ENCODE measurements at places on chromosomes 16 and 17. TPM values are rescaled to one million over a fixed set of nuclear protein-coding genes. Genes with fewer than 3 reads are reported as not detected.

ZFPM1 gene
- total RNA-seq, result 1.7 TPM

KCNJ12 gene
- total RNA-seq, result 3.6 TPM

GPR139 gene
- total RNA-seq, result not detected

SBK1 gene
- 0.24 TPM for total RNA-seq

CRHR1 gene
- total RNA-seq, result 3.9 TPM

HBM gene
- 257 TPM for total RNA-seq

DNA sequence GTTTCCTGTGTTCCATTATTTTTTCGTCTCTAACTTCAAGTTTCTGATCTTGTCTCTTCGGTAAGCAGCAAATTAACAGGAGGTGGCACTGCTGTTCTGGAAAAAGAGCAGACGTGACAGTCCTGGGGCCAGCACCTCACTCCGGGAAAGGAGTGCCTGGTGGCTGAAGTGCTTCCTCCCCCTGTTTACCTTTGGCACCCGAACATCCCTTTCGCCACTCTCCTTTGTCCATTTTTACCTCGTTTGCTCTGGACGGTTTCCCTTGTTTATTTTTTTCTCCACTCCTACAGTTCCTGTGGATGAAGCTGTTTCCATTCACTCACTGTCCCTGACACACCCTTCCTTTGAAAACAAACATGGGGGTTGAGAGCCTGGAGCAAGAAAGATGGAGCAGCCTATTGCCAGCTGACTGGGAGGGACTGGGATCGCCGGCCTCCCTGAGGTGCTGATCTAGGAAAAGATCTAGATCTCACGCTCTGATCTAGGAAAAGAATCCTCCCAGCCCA is 12.6 kb downstream of the SAP30BP start:
- no peak for DNase-seq

DNA sequence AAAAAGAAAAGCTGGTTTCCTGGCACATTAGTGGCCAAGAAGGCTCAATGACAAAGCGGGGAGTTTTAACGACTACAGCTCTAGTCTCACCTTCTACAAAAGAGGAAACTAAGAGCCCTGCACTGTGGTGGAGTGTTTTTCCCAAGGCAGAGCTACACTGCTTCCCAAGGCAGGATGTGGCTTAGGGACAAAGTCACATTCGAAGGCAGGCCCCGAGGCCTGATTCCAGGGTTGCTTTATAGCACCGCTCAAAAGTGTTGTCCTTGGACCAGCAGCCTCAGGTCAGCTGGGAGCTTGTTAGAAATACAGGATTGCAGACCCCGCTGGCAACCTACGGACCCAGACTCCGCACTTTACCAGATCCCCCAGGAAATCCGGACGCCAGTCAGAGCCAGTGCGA is 23.8 kb downstream of the TMEM92 start:
- no peak for DNase-seq

DNA sequence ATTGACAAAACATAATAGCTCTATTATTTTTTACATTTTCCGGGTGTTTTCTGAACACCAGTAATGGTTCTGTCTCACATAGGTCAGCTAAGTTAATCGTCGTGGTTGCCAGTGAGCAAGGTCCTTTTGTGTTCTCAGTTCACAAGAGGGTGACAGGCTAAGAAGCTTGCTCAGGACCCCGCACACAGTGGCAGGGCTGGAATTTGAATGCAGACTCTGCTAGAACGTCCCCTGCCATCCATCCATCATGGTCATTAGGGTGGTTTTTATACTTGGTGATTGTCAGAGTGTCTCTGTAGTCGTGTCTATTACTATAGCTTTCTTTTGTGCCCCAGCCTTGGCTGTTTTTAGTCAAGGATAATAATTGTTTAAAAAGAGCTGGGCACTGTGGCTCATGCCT is 176.2 kb downstream of the SNX29 start:
- no peak for DNase-seq

DNA sequence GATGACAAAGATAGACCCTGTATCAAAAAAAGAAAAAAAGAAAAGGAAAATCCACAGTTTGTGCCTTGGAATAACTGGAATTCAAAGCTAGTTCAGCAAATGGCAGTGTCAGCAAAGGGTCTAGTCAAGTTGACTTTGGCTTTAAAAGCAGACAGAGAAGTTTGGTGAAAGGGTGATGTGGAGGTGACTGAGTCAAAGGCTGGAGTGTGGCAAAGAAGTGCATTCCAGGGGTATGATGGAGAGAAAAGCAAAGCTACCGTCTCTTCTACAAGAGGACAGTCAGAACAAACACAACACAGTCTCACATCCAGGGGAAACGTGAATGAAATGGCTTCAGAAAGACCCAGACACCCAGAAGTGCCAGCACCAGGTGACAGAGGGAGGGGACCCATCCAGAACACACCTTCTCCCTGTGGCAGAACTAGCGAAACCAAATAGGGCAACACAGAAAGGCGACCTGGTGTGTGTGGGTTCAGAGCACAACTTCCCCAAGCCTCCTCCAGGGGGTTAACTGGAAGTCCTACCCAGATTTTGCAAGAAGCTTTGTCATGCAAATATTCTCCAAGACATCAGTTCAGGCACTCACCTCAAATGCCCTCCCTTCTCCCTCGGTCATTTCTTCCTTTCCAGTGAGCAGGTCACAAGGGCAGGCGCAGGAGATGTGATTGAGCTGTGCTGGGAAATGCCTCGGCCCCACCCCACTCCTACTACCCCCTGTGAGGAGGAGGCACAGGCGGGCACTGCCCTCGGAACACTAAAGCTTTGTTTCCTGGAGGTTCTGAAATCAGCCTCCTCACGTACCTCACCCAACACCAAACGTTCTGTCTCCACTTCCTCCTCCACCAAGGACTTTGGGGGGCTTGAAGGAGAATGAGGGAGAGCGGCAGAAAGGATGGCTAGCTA is 481.9 kb downstream of the SOX9 start:
- DNase-seq, result no peak

DNA sequence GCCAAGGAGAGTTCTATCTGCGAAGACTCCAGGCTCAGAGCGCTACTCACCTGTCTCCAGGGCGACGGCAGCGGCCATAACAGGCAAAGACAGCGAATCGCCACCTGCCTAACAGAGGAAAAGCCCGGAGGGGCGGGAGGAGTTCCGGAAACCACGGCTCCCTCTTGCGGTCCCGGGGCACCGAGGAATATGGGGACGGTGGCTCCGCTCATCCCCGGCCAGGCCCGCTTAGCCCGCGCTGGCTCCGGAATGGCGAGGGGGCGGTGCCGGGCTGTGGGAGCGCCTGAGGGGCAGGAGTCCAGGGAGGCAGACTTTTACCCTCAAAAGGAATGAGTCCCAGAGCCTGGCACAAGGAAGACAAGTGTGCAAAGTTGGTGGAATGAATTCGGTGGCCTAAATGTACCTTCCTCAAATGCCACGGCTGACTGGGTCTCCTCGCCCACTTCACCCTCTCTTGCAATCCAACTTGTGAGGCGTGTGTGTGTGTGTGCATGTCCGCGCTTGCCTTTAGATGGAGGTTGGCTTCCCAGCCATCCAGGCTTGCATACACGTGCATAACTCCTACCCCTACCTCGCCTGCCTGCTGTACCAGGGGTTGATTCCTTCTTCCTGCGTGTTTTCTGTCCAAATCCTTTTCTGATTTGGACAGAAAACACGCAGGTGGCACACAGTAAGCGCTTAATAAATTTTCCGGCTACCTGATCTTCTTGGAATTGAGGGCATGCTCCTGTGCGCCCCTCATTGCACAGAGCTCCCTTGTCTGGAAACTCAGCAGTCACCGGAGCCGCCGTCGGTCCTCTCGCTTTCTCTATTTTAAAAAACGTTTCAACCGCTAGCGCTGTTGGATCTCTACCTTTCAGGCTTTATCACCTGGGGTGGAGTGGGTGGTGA is 3.5 kb downstream of the C17orf100 start:
- peak; percentile 38 for DNase-seq

GRCh38 chr17:50938821-50939541 is 72.8 kb upstream of the TOB1 start:
- DNase-seq, result no peak

DNA sequence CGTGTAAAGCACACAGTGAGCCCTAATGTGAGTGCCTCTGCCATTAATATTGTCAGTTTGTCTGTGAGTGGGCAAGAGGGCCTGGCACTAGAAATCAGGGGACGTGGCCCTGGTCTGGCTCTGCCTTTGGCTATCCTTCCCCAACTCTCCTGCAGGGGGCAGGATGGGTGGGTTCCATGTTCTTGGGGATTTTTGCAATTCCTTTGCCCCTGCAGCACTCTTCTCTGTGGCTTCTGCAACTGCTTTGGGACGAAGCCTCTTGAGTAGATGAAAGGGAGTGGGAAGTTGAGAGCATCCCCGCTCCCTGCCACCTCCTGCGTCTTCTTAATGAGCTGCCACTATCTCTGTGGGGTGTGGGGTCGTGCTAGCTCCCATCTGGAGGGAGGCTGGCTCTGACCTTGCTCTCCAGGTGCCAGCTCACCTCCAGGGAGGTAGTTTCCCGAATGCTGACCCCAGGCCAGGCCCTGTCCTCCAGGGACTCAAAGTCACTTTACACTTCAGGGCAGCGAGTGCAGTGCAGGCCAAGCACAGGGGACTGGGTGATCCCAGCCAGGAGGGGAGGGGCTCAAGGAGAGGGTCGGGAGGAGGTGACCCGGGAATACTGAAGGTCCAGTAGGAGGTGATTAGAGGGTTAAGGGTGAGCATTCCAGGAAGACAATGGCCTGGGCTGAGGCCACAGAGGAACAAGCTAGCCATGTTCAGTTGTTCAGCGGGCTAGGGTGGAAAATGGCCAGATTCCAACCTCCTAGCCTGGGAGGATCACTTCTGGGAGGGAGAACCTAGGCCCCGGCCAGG is 121.0 kb upstream of the NLRP1 start:
- no peak for DNase-seq

- no peak for DNase-seq
Observed at GRCh38 chr17:82195675-82196672, 16.7 kb downstream of the CCDC57 start.

GRCh38 chr16:30941600-30942425 is 7.1 kb upstream of the ORAI3 start:
- peak; percentile 66 for DNase-seq

GRCh38 chr16:81035975-81036750 is 521 bp downstream of the ATMIN start:
- peak; percentile 10 for DNase-seq

DNA sequence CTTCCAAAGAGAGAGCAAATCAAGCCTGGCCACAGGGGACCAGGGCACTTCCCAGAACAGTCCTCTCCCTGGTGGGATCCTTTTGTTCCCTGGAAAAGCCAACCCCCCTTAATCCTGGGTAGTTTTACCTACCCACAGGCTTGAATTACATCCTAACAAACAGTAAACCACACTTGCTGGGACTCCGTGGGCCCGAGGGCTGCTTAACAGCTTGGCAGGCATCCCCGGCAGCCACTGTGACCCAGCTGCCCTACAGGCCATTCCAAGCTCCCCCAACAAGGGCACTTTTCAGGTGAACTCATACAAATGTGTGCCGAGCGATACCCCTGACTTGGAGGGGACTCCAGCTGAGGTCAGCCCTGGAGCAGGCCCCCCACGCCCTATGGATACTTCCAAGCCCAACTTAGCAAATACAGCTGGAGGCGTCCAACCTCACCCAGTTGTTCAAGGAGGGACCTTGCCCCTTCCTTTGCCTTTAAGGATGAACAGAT is 26.4 kb downstream of the ADCY9 start:
- no peak for DNase-seq

DNA sequence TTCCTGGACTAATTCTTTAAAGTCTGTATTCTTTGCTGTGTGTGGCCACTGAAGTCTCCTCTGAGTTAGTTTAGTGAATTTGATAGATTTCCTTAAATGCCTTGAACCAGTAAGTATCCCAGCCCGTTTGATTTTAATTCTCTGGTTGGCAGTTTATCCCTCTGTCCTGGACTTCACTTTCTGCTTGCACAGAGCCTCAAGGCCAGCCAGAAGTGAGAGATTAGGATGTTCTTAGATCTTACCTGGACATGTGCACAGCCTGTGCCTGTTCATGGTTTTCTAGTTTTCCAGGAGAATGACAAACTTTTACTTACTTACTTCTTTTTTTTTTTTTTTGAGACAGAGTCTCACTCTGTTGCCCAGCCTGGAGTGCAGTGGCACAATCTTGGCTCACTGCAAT is 10.8 kb upstream of the SLC38A7 start:
- DNase-seq, result no peak

GRCh38 chr16:86448306-86448890 is 61.9 kb upstream of the FOXF1 start:
- no peak for DNase-seq

DNA sequence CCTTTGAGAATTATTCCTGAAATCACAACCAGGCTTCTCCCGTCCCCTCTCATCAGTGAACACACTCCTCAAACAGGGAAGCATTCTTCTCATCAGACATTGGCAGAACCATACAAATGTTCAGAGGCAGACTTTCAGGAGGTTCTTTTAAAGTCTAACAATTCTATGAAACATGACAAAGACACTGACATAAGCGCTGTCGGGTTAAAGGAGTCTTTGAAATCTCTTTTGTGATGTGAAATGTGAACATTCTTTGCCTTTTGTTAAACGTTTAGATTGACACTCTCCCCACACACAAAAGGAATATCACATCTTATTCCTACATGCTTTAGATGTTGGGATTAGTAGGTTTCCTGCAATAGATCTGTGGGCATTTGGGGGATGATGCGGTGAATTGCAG is 63.9 kb downstream of the NETO2 start:
- no peak for DNase-seq

DNA sequence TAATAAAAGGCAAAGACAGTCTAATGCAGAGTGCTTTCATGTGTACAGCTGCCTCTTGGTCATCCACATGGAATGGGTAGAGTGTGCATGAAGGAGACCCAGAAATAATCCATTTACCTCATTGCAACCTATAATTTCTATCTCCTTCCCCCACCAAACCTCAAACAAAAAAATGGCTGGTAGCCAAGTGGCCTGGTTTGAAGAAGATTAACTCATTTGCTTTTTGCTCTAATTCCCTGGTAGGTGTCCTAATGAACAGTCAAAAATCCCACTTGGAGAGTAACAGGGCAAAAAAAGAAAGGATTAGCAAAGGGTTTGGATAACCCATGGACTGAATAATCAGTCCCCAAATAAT is 13.0 kb upstream of the LYRM9 start:
- DNase-seq, result no peak

DNA sequence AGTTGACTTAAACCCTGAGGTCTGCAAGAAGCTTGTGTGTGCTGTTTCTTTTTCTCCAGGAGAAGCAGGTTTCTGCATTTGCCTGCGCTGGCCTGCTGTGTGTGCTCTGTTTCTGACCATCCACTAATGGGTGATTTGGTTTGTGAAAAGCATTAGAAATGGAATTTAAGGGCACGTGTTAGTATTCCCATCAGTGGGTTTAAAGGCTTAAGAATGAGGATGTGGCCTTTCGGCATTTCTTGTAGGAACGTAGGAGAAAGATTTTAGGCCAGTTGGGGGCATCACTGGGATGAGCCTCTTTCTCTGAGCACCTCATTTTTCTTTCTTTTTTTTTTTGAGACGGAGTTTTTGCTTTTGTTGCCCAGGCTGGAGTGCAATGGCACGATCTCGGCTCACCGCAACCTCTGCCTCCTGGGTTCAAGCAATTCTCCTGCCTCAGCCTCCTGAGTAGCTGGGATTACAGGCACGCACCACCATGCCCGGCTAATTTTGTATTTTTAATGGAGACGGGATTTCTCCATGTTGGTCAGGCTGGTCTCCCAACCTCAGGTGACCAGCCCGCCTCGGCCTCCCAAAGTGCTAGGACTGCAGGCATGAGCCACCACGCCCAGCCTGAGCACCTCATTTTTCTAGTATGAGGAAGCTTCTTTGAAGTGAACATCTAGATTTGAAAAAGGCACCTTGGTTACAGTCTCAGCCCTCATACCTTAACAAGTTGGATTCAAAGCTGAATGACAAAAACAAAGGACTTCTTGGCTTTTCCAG is 110.3 kb downstream of the BANP start:
- DNase-seq, result no peak

All from umbilical cord (tissue), 2 donors.